ENCODE measurements at places on chromosomes 4 and X.

- no peak for DNase-seq
Measured at GRCh38 chr4:113398441-113399143, 349.1 kb downstream of the ANK2 start.

DNA sequence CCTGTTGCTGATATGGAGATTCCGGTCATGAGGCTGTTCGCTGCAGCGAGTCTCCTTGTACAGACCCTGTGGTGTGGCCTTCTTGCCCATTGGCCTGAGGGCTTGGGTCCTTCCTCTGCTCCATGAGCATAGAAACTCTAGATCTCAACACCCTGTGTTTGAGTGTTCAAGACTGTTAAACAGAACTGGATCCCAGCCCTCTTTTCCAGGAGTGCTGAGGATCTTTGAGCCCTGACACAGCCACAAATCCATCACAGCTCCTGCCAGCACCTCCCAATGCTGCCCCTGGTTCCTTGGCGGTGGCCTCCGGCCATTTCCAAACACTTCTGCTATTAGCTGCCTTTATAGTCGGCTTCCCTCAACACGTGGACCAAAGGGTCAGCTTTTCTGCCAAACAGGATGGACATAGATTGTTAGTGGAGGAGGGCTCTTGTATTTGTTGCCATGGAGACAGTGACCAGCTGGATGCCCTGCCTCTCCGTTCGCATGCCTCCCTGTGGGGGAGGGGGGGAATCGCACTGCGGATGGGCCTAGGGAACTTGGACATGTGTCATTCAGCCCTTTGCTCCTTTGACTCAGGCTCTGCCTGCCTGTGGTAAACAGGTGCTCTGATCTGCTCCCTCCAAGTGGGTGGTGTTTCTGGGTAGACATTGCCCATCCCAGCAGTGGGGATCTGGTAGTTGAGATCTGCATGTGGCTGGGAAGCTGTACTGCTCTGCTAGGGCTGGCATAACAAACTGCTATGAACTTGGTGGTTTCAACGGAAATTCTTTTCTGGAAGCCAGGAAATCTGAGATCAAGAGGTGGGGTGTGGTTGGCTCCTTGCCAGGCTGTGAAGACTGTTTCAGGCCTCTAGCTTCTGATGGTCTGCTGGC is 6.9 kb upstream of the WDR1 start:
- DNase-seq = no peak

- no peak for DNase-seq
Measured at GRCh38 chr4:19850909-19851308, 400.8 kb upstream of the SLIT2 start.

- no peak for DNase-seq
Measured at GRCh38 chr4:98516042-98516440, 142.4 kb downstream of the TSPAN5 start.

GRCh38 chrX:69144838-69145680 is 20.2 kb downstream of the PJA1 start:
- DNase-seq = no peak
